Activated naive CD8-positive, alpha-beta T cell treated with anti-CD3 and anti-CD28 coated beads, Interleukin-2, amount 50 U/mL, for 24 hours (primary cell): ENCODE measurements at places on chromosomes 7 and 10.

DNA sequence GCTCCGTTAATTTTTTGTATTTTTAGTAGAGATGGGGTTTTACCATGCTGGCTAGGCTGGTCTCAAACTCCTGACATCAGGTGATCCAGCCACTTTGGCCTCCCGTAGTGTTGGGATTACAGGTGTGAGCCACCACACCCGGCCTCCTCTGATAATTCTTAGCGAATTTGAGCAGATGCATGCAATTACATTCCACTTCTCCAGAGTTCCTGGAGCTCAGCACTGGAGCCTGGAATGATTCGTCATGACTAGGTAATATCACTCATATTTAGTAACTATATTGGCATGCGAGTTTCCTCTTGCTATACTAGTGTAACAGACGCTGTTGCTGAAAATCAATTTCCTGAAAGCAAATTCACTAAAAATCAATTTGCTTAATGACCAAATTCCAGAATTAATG is 86.8 kb downstream of the MKX start:
- no peak for DNase-seq

DNA sequence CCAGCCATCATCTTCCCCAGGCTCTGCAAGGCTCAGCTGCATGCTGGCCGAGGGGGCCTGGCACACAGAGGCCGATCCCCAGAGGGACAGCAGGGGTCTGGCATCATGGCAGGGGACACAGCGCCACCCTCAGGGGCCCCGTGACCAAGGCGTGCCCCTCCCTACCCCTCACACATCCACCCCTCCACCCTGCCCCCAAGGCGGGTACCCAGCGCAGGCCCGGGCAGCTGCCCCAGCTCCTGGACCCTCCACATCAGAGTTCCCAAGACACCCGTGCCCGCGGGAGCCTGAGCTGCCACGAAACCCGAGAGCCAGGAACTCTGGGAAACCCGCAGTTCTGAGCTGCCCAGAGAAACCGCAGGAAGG is 46.5 kb upstream of the TNRC18 start:
- no peak for DNase-seq

DNA sequence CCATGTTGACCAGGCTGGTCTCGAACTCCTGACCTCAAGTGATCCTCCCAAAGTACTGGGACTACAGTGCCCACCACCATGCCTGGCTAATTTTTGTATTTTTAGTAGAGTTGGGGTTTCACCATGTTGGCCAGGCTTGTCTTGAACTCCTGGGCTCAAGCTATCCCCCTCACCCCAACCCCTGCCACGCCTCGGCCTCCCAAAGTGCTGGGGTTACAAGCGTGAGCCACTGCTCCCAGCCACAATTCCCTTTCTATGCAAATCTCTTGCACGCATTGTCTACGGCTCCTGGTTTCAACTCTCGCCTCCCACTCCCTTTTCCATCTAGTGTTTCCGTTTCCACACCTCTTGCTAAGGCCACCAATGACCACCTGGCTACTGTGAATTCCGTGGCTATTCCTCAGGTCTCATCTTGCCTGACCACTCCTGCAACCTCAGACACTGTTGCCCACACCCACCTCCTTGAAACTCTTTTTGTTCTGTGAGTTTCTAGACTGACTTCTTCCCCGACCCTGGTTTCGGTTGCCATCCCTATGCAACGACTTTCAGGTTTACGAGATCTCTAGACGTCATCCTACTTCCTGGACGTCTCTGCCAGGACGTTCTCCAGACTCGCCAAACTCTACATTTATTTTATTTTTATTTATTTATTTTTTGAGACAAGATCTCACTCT is 3.4 kb downstream of the CLDN3 start:
- no peak for DNase-seq

GRCh38 chr7:375321-375831 is 85.4 kb downstream of the FOXL3 start:
- DNase-seq, result peak; percentile 1

DNA sequence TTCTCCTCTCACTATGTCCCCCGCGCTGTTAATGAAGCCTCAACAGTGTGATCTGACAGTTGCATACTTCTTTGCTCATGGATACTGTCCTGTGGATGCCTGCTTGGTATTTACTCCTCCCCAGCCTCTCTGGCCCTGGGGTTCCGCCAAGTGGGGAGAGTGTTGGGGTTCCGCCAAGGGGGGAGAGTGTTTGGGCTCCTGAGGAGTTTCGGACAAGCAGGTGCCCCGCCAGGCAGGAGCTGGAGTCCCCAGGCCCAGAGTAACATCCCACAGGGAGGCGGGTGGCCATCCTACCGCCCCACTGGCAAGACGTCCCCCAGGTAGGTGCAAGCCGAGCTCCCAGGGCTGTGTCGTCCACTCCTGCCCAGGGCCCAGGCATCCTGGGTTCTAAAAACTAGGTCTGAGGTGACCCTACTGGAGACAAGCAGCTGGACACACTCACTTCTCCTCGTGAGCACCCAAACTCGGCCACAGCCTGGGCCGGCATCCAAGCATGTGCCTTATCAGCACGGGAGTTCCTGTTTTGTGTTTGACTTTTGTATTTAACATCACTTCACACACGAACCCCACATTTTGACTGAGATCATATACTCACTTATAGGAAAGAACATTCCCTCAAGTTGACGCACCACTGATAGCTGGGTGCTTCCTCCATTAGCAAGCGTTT is 34.2 kb downstream of the CAMK2B start:
- no peak for DNase-seq

GRCh38 chr7:50206453-50207250 is 97.9 kb upstream of the IKZF1 start:
- peak; percentile 76 for DNase-seq

DNA sequence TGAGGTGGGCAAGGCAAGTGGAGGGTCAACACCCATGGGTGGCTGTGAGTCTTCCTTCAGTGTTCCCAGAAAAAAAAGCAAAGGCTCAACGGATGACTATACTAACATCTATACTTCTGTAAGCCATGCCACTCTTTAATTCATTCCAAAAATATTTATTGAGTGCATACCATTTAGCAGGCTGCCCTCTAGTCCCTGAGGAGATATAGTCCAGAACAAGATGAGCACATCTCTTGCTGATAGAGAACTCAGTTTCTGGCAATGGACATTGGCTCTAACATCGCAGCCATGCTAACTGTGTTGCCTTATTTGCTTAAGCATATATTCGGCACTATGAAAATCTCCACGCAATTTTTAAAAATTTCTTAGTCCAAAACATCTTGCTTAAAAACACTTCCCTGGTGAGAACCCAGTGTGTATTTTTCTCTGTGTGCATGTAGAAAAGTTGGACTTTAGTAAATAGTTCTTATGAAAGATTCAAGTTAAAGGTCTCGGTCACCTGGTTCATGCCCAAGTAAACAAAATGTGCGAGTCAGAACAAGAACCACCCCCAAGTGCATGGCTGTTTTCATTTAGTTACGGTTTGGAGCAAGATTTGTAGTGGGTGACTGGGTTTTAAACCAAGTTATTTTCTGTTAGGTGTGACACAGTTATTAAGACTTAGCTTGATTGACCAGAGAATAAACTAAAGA is 69.8 kb downstream of the MET start:
- no peak for DNase-seq

DNA sequence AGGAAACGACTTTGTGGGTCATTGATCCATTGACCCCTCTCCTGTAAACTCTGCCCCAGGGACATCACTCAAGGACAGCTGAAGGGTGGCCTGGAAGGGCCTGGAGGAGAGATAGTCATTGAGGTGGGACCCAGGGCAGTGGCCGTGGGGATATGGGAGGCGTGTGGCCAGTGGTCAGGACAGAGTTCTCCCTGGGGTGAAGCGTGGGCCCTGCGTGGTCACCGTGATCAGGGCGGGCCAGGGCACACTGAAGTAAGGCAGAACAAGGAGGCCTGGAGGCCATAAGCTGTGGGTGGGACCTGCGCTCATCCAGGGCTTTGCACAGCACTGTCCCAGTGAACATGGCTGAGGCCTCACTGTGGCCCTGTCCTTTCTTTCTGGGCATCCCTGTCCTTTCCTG is 177.9 kb downstream of the ZNF248 start:
- no peak for DNase-seq

DNA sequence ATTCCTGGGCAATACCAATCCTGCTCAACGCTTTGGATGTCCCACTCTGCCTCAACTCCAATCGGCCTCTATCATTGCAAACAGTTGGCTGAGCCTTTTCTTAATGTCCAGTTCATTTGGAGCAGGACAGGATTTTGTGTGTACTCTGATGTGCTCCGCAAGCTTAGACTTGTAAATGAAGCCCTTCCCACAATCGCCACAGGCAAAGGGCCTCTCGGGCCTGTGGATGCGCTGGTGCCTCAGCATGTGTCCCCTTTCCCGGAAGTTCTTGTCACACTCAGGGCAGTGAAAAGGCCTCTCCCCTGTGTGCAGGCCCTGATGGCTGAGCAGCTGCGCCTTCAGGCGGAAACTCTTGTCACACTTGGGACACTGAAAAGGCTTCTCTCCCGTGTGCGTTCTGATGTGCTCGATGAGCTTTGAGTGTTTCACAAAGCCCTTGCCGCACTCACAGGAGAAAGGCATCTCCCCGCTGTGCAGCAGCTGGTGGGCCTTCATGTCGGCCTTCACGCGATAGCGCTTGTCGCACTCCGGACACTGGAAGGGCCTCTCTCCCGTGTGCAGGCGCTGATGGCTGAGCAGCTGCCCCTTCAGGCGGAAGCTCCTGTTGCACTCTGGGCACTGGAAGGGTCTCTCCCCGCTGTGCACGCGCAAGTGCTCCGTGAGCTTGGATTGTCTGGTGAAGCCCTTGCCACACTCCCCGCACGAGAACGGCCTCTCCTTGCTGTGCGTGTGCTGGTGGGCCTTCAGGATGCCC is 20.0 kb downstream of the ZNF786 start:
- no peak for DNase-seq

GRCh38 chr10:71521504-71522441 is 125.1 kb downstream of the CDH23 start:
- no peak for DNase-seq

DNA sequence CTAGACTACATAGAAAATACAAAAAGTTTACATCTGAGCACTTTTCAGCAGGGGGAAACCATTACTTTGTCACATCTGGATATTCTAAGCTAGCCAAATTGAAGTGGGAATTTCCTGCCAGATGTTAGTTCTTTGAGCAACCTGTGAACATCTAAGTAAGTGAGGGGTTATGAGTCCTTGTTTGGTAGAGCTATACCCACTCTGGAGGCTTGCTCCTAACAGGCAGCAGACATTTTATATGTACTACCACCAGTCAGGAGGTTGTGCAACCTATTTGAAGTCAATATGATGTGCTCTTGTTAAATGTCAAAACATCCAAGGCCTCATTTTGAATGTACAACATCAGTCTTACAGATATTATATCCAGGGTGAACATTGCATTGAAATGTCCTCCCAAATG is 143.3 kb upstream of the KAT6B start:
- no peak for DNase-seq

- DNase-seq, result no peak
Observed at GRCh38 chr7:22584179-22584578, 84.2 kb upstream of the STEAP1B start.

DNA sequence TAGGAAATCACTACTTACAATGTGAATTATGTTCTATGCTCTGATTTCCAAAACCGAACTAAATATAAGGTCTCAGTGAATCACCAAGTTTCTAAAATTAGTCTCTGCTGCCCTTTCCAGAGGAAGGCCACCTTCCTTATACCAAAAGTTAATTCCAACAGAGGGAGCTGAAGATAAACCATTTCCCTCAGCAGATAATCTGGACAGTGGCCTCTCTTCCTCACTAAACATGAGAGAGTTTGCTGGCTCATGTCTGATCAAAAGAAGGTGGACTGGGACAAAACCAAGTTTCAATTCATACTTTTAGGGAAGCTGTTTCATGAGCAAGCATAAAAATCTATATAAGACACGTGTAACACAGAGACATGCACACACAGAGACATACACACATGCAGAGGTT is 6.4 kb downstream of the FEZF1 start:
- no peak for DNase-seq

DNA sequence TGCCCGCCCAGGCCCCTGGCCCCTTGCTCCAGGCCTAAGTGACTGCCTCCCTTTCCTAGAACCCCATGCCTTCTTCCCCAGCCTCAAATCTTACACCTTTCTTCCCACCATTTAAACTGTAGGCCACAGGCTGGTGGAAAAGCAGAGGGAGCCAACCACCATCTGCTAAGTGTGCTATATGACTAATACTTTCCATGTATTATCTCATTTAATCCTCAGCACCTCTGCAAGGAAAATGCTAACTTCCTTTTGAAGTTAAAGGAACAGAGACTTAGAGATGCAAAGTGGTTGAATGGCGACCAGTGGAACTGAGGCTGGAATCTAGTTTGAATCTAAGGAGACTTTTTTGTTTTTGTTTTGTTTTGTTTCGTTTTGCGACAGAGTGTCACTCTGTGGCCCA is 17.8 kb upstream of the MTPAP start:
- no peak for DNase-seq

DNA sequence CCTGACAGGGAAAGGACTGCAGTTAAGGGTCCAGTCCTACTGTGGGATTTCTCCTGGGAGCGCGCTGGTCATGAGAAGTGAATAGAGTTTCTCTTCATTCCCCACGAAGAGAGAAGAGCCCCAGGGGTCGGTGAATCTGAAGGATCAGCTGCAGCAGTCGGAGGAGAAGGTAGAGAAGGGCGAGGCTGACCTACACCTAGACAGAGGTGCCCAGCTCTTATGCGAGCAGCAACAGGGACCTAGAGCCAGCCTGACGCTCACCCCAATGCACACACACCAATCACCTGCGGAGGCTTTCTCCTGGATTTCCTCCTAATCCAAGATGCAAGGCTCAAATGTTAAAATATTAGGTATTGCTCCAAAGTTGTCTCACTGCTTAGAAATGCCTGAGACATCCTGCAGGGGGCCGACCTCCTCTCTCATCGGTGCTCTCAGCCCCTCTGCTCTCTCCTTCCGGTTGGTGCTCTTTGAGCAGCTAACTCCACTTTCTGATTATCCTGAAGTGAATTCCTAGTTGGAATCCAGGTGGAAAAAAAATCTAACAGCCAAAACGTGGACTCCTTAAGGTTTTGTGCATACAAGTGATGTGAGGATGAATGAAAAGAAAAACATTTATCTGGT is 176.4 kb downstream of the AHR start:
- no peak for DNase-seq

DNA sequence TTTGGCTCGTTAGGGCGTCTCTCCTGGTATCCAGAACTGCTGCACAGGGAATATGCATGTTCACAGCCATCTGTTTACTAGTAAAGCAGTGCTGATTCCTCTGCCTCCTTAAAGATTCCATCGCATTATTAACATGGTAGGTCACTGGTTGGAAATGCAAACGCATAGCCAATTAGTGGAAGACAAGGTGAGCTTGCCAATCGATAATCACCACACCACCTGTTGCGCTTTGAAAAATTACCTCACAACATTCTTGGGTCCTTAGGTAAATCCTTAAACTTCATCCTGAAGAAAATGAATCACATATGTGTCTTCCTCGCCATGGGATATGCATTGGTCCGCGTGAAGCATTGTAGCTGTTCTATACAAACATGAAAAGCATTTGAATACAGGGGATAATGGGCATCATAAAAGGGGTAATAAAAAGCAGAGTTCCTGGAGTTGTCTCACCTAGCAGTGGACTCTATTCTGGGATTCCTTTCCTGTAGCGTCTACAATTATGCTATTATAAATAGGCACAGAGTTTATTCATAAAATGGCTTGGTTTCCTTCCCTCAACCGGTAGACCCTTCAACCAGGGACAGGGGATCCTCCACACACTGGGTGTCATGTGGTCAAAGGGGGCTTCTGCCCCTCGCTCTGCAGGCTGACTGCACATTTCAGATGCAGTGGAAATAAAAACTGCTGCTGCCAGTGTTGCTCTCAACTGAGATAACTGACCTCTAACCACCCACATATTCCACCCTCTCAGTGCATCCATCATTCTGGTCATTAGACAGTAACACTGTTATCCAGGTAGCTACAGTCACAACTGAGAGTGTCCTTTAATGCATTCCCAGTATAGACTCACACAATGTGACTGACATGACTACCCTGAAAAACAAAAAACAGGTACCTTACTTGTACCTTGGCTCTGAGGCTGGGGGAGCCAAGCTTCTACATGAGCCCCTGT is 389.2 kb upstream of the NFE2L3 start:
- DNase-seq, result no peak
